Activated naive CD4-positive, alpha-beta T cell (primary cell): ENCODE measurements at places on chromosomes 13 and 19.

GRCh38 chr19:51599084-51599483 is 28.0 kb downstream of the ZNF175 start:
- DNase-seq: no peak

DNA sequence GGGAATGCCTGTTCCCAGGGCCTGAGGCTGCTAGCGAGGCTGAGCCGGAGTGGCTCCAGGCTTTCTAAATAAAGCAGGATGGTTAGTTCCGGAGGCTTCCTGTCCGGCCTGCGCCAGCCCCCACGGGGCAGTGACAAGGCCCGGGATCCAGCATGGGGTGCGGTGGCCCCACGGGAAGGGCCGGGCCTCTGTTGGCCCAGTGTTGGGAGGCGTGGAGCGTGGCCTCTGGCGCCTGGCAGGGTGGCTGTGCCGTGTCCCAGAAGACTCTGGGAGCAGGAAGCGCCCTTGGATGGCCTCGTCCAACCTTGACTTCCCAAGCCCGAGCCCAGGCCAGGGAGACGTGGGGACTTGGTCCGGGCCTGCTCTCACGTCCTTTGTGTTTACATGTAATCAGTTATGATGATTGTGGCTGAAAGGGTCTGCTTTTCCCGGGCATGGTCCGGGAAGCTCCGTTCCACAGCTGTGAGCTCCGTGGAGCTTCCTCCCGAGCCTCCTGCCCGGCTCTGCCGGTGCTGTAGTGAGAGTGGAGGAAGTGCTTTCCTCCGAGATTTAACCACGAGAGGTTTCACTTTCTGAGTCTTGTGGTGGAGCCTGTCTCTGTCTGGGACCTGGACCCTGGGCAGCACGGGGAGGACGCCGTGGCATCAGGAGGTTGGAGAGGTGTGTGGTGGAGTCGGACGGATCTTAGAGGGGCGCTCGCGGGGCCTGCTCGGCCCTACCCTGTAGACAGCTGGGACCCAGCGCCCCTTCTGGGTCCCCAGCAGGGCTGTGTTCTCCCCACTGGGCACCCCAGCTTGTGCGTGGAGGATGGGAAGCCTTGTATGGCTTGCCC is 4.6 kb downstream of the GNA11 start:
- DNase-seq: no peak

GRCh38 chr19:20237773-20238623 is 71.0 kb downstream of the ZNF486 start:
- peak; percentile 63 for DNase-seq

DNA sequence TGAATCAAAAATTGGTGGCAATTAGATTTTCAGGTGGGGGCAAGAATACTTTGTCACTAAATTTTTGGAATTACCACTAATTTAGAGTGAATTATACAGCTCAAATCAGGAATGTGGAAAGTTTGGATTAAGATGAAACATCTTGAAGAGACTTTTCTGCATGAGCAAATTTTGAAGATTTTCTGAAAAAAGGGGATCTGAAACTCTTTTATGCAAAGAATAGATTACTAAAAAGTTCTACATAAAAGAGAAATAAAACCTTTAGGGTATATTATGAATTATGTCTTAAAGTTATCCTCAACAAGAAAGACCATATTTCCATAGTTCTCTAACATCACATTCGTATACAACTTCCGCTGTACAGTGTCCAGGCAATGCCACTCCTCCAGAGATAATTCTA is 36.7 kb downstream of the ZNF93 start:
- DNase-seq: no peak

GRCh38 chr13:23934520-23934919 is 37.2 kb upstream of the C1QTNF9B start:
- DNase-seq: no peak

GRCh38 chr19:41366089-41366488 is 2.1 kb upstream of the B9D2 start:
- DNase-seq: no peak

DNA sequence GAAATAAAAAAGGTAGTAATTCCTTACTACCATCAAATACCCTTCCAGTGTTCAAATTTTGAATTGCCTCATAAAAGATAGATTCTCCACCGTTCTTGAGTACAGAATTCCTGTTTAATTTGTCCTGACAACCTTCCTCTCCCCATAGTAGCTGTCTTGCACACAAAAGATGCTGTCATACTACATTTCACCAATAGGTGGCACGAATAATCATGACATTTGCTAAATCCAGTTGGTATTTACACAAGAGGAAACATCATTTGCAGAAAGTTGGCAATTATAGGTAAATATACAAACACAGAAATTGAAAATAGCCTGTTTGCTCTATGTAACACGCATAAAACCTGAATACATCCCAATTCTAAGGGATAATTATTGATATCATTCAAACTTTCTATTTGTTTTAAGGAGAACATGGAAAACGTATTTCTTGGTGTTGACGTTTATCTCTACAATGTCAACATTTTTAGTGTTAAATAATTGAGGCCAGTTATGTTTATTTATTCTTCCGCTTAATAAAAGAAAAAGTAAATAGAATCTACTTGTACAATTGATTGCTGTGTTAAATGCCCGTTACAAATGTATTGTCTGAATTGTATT is 58.3 kb upstream of the CLDN10 start:
- DNase-seq: no peak

- DNase-seq: no peak
Observed at GRCh38 chr19:49923055-49924003, 5.7 kb upstream of the ATF5 start.

DNA sequence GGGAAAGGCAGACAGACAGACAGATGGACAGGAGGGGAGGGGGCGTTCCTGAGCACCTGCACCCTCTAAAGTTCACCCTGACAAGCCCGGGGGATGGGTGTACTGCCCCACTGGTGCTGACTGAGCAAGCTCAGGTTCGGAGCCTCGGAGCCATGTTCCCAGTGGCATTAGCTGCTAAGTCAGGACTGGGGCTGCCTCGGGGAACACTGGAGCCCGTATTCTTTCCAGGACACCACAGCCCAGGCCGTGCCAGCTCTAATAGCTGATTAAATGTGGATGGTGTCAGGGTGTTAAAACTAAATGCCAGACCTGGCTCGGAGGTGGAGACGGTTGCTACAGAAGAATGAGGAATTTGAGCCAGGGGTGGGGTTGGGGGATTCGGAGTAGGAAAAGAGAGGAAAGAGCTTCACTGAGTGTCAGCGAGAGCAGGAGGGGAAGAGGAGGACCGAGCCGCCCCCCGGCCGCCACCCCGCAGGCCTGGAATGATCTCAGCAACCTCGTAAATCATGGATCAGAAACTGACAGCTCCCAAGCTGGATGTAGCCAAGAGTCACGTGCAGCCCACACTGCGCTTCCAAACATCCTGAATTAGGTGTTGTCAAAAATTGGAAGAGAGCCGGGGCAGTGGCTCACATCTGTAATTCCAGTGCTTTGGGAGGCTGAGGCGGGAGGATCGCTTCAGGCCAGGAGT is 10.4 kb downstream of the MAP2K2 start:
- no peak for DNase-seq

DNA sequence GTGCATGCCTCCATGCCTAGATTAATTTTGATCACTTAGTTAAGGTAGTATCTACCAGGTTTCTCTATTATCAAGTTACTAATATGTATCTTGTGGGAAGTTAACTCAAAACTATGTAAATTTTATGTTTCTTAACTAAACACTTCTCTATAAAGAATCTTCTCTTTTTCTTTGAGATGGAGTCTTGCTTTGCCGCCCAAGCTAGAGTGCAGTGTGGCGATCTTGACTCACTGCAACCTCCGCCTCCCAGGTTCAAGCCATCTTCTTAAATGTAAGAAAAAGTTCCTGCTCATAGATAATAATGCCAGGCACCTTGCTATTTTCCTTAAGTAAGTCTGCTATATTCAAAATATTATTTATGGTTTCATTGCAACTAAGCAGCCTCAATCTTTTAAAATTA is 58.4 kb downstream of the ELF1 start:
- DNase-seq: no peak

DNA sequence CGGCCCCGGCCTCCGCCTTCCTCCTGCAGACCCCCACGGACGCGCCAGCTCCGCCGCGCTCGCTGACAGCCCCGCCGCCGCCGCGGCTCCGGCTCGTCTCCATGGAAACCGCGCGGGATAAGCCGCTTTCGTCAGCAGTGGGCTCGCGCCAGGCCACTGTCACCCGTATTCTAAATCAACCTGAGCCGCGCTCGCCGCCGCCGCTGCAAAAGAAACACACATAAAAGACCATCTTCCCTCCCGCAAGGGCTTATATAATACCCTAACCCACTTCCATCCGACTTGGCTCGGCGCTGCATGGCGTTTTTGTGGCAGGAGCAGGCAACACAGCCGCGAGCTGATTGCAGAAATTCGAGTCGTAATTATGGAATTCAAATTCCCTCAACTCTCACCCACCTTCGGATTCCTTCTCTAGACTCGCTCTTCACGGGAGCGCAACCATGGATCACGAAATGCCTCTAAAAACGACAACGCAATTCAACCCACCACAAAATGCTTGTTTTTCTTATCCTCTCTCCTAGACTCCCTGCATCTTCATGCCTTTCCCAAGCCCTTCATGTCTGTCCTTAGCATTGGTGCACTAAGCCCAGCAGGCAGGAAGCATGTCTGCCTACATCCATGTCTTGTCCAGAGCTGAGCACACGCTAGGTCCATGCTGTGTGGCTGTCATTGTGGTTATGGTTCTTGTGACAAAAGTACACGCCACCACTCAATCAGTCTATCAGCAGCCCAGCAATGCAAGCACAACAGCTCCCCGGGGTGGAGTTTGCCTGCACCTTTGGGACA is at the start of gene AMER2:
Gene AMER2, minus strand, starts transcription at position 772 of the 786 bp plus-strand sequence. Its CDS starts 669 bp downstream, at position 103.
- no peak for DNase-seq

GRCh38 chr13:99866781-99867180 is 104.8 kb downstream of the ZIC5 start:
- DNase-seq: no peak

DNA sequence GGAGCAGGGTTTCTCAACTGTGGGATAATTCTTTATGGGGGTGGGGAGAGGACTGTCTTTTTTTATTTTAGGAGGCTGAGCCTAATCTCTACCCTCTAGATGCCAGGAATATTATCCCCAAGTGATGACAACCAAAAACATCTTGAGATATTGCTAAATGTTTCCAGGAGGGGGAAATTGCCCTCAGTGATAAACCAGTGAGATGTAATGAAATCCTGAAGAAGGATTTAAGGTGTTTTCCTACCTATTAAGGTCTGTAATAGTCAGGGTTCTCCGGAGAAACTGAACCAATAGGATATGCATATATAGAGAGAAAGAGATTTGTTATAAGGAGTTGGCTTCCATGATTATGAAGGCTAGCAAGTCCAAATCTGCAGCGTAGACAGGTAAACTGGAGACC is 208.3 kb upstream of the MIR17HG start:
- DNase-seq: no peak

DNA sequence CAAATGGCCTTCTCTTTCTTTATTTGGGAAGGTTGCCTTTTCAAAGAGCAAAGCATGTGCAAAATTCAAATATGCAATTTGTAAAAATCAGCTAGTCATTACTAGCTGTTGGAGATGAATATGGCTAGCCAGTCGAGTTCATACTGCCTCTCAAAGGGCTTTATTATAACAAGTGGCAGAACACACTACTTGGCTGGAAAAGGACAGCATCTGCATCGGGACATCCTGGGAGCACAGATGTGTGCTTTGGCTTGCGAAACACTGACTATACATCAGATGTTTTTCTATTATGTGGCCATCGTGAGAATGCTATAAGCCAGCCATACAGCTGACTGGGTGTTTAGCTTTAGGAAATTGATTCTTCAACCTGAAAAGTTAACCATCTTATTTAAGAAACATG is 424.2 kb downstream of the KCTD12 start:
- DNase-seq: no peak

GRCh38 chr13:52002361-52002760 is 8.9 kb downstream of the ATP7B start:
- DNase-seq: no peak

- no peak for DNase-seq
Observed at GRCh38 chr13:94305463-94305862, 174.0 kb downstream of the DCT start.

GRCh38 chr13:85671336-85671735 is 127.9 kb downstream of the SLITRK6 start:
- DNase-seq: no peak

- no peak for DNase-seq
Observed at GRCh38 chr19:44455100-44455499, 6.8 kb upstream of the ZNF229 start.

GRCh38 chr13:78884571-78884970 is 225.6 kb upstream of the OBI1 start:
- DNase-seq: no peak

GRCh38 chr13:43446126-43446525 is 340.6 kb downstream of the ENOX1 start:
- no peak for DNase-seq

DNA sequence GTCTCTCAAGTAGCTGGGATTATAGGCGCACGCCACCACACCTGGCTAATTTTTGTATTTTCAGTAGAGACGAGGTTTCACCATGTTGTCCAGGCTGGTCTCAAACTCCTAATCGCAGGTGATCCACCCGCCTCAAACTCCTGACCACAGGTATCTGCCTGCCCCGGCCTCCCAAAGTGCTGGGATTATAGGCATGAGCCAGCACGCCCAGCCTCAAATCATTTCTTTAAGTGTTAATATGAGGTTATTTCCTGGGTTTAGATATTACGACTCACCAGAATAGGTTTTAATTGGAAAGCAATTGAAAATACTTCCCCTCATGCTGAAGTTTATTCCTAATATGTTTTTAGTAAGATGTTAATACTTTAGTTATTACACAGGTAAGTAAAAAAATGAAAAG is 144.5 kb downstream of the NUFIP1 start:
- DNase-seq: no peak

GRCh38 chr13:59488436-59488835 is 675.3 kb downstream of the DIAPH3 start:
- no peak for DNase-seq

DNA sequence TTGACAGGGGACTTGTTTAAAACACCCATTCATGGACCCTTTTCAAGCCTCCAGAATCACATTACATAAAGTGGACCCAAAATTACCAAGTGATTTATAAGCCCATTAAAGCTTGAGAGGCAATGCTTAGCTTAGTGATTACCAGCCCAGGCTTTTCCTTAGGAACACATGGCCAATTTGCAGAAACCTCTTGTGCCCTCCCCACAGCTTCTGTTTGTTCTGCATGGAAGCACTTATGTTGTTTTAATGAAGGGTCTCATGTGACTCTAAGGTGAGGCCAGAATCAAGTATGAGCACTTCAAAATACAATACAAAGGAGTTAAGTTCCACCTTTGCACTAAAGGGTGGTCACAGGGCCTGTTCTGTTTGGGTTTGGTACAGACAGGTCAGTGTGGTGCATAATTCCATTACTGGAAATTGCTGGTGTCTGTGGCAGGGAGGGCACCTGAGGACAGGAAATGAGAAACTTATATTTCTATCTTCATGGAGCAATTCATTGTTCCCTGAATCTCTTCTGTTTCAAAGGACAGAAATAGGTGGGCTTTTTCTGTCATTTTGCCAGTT is 15.3 kb downstream of the ZNF486 start:
- DNase-seq: no peak

DNA sequence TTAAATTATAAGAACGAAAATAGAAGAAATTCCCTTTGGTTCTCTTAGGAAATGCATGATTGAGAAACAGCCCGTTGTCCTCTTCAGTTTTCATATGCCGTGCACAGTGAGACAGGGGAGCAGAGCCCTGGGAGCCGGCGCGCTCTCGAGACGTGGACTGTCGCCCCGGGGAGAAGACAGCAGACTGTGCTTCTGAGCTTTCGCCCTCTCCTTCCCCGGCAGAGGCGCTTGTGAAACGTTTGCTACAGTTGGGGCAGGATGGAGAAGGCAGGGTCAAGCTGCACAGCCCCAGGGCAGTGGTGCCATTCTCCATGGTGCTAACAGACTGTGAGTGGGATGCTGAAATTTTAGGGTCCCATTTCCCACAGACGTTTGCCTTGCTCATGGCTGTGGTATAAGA is 192.2 kb upstream of the KL start:
- DNase-seq: no peak
